ENCODE measurements at places on chromosomes 11 and 22.

DNA sequence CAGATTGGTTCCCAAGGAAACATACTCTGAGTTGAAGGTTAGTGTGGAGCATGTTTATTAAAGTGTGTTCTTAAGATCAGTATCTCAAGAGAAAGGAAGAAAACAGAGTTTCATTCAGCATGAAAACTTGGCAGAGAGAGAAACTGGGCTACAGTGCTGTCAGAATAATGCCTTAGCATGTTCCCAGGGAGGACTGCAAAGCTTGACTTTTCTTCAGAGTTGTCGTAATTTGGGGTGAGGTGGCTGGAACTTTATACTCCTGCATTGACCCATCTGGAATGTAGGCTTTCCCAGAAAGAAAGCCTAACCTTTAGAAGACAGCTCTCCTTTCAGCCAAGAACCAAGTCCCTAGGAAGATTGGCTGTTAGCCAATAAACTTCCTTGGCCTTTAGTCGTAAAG, 190.8 kb upstream of the CNTN5 start:
- H3K27ac ChIP-seq, result no peak overlapping the region
- H3K4me3 ChIP-seq, result no peak overlapping the region
- H3K36me3 ChIP-seq, result no peaks in the 10 kb centered on the region

GRCh38 chr22:28927630-28928029, 44.3 kb downstream of the ZNRF3 start:
- H3K27me3 ChIP-seq, result no peaks in the 10 kb centered on the region
- DNase-seq, result no peak
- H3K27ac ChIP-seq, result no peak overlapping the region
- H3K4me3 ChIP-seq, result no peak overlapping the region
- no peaks in the 10 kb centered on the region for H3K36me3 ChIP-seq

DNA sequence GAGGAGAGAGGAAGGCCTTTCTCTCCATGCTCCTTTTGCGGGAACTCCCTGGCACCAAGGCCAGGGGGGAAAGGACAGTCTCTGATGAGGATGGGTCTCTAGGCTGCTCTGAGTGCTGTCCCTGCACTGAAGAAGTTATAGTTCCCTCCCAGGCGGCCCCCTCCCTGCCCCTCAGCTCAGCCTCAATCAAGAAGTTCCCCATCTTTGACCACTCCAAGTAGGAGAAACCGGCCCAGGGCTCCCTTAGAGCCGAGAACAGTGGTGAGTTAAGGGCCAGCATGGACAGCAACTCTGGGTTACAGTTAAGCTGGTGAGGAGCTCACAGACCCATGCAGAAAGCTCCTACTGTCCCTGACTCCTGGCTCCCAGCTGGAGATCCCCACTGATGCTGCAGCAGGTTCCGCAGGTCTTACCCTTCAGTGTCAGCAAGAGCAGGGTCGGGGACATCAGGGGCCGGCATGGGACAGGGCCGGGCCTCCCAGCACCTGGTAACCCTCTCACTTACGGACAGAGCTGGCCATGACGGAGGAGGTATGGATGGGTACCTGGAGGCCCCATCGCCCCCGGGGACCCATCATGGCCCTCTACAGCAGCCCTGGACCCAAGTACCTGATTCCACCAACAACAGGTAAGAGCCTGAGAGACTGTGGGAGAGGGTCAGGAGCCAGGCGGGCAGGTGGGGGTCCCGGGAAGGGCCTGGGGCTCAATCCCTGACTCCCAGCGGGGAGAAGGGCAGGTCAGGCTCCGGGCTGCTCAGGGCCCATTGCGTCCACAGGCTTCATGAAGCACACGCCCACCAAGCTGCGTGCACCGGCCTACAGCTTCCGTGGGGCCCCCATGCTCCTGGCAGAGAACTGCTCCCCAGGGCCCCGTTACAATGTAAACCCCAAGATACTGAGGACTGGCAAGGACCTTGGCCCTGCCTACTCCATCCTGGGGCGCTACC, 4.2 kb downstream of the SCGB1C1 start:
- H3K36me3 ChIP-seq, result no peaks in the 10 kb centered on the region
- H3K27me3 ChIP-seq, result no peaks in the 10 kb centered on the region
- H3K4me3 ChIP-seq, result no peak overlapping the region

- peak overlapping the region; percentile 44 for H3K4me3 ChIP-seq
- H3K4me1 ChIP-seq, result no peaks in the 10 kb centered on the region
- peak overlapping the region; percentile 90 for H3K27ac ChIP-seq
- no peaks in the 10 kb centered on the region for H3K36me3 ChIP-seq
- no peaks in the 10 kb centered on the region for H3K27me3 ChIP-seq
Measured at GRCh38 chr11:32092581-32093170, 1.8 kb downstream of the RCN1 start.

DNA sequence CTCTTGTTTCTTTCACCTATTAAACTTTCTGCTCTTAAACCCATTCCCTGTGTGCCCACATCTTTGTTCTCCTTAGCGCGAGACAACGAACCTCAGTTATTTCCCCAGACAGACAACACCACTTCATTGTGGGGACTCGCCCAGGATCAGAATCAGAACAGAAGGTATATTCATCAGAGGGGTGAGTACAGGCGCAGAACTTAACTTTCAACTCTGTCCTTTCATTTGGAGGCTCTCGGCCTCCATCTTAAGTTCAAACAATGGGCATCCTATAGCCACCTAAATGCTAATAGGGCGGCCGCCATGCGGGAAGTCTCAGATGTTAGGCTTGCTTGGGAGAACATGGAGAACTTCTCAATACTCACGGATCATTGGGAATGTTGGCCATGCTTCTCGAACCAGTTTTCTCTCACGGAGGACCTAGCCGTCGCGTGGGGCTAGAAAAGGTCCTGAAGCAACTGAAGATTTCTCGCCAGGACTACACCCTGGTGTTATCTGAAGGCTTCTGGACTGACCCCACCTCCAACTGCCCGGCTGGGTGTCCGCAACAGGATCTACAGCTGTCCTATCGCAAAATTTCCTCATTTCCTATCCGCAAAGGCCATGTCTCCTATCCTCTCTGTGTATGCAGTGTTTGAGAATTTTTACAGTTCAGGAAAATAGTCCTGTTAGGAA, 13.4 kb upstream of the HYLS1 start:
- no peak overlapping the region for H3K27ac ChIP-seq
- H3K4me1 ChIP-seq, result no peaks in the 10 kb centered on the region
- DNase-seq, result no peak
- H3K27me3 ChIP-seq, result no peaks in the 10 kb centered on the region

- no peak overlapping the region for H3K27ac ChIP-seq
- no peaks in the 10 kb centered on the region for H3K36me3 ChIP-seq
- no peak overlapping the region for H3K4me3 ChIP-seq
- no peaks in the 10 kb centered on the region for H3K4me1 ChIP-seq
- no peaks in the 10 kb centered on the region for H3K27me3 ChIP-seq
Measured at GRCh38 chr11:131616481-131617140, 246.2 kb downstream of the NTM start.

DNA sequence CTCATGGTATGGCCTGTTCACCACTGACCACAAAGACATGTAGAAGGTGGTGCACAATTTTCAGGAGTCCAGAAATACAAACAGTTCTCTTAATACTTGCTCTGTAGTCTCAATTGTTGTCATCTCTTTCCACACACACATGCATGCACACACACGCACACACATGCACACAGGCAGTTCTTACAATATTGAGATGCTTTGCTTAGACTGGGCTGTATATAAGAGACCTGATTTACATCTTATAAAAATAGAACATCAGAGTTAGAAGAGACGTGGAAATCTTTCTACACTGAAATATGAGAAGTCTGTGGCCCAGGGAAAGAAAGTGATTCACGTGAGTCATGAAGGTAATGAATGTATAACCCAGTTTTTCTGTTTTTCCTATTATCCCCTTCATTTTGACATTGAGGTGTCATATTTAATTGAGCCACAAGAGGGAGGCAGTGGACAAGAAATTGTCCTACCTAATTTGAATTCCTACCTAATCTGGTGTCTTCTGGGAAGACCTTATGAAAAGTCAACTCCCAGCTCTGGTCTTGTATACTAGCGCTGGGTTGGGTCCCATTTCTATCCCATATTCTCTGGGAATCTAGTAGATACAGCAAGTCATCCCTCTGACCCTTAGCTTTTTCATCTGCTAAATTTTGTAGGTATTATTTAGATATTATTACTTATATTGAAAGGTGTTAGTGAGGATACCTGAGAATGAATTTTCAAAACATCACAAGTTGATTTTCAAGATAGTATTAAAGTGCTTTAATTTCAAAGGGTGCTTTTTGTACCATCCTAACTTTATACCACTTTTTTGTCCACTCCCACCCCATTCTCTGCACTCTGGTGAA, 14.9 kb upstream of the MS4A4A start:
- no peaks in the 10 kb centered on the region for H3K27me3 ChIP-seq
- no peak for DNase-seq
- no peaks in the 10 kb centered on the region for H3K4me1 ChIP-seq
- no peak overlapping the region for H3K27ac ChIP-seq

GRCh38 chr22:27378311-27378800, 423.2 kb downstream of the MN1 start:
- H3K36me3 ChIP-seq, result no peaks in the 10 kb centered on the region
- H3K4me3 ChIP-seq, result no peak overlapping the region
- H3K4me1 ChIP-seq, result no peaks in the 10 kb centered on the region
- DNase-seq, result no peak
- H3K27me3 ChIP-seq, result no peaks in the 10 kb centered on the region
- H3K27ac ChIP-seq, result no peak overlapping the region

GRCh38 chr22:22705328-22706100, 61.1 kb downstream of the GGTLC2 start:
- H3K4me1 ChIP-seq, result no peaks in the 10 kb centered on the region
- DNase-seq, result no peak
- no peak overlapping the region for H3K27ac ChIP-seq
- H3K4me3 ChIP-seq, result no peak overlapping the region
- no peaks in the 10 kb centered on the region for H3K27me3 ChIP-seq

GRCh38 chr11:123251657-123252344, 56.8 kb upstream of the CLMP start:
- H3K4me3 ChIP-seq, result no peak overlapping the region
- peak; percentile 31 for DNase-seq
- H3K4me1 ChIP-seq, result no peaks in the 10 kb centered on the region
- no peaks in the 10 kb centered on the region for H3K36me3 ChIP-seq
- H3K27me3 ChIP-seq, result no peaks in the 10 kb centered on the region
- H3K27ac ChIP-seq, result no peak overlapping the region

DNA sequence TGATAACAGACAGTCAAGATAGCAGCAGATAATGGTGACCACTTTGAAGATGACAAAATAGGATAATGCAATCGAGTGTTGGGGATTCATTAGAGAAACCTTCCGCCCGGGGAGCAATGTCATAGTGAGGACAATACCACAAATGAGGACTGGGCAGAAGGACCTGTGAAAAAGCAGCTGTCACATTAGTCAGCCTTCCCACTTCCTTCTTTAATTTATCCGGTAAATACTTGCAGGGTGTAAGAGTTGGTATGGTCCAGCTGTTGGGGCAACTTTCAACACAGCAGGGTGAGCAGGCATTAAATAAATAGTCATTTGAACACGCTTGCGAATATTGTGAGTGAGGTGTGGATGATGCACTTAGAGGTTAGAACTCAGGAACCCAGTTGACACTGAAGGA, 132.5 kb upstream of the KIRREL3 start:
- no peak for DNase-seq
- no peaks in the 10 kb centered on the region for H3K36me3 ChIP-seq
- H3K4me1 ChIP-seq, result no peaks in the 10 kb centered on the region
- no peak overlapping the region for H3K4me3 ChIP-seq
- no peak overlapping the region for H3K27ac ChIP-seq
- no peaks in the 10 kb centered on the region for H3K27me3 ChIP-seq

GRCh38 chr22:47315862-47316419, 553.5 kb downstream of the TBC1D22A start:
- H3K4me1 ChIP-seq, result no peaks in the 10 kb centered on the region
- H3K36me3 ChIP-seq, result no peaks in the 10 kb centered on the region
- no peaks in the 10 kb centered on the region for H3K27me3 ChIP-seq
- no peak for DNase-seq

DNA sequence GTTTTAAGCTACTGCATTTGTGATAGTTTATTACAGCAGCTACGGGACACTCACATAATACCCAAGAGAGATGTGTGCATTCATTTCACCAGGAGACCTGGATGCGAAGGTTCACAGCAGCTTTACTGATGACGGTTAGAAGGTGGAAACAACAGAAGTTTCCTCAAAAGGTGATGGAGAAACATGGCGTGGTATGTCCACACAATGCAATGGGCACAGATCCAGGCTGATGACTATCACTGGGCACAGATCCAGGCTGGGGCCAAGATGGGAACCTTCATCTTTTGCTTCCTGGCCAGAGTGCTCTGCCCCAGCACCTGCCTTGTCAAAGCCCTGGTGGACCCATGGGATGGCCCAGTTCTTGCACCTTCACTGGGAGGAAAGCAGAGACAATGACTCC, 30.6 kb upstream of the RFPL3 start:
- H3K27ac ChIP-seq, result no peak overlapping the region
- H3K27me3 ChIP-seq, result no peaks in the 10 kb centered on the region
- no peaks in the 10 kb centered on the region for H3K36me3 ChIP-seq

DNA sequence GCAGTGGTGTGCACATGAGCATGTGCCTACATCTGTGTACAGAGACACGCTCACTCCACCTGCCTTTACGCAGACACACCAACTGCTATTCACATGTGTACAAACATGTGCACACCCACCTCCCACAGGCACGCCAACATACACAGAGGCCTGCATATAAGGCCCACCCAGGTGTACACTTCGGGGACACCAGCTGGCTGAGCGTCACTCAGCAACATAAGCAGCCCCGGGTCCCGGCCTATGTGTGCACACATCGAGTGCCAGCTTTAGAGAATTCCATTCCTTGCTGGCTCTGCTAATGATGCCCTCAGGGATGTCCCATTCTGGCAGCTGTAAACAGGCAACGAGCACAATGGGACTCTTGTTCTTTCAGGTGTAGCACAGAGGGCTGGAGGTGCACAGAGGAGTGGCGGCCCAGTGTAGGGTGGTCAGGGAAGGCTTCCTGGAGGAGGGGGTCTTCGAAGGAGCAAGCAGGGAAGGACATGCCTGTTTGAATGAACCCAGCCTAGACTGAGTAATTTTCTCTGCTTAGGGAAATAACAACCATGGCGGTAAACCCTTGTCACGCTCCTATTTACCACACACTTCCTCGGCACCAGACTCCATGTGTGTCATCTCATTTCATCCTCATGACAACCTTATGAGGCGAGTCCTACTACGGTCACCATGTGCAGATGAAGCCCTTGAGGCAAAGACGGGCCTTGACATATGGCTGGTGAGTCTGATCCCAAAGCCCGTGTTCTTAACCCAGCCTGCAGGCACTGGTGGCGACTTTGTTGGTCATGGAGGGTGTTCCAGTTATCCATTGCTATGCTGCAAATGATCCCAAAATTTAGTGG, 35.1 kb downstream of the RPL3 start:
- no peak for DNase-seq
- H3K27me3 ChIP-seq, result no peaks in the 10 kb centered on the region
- no peaks in the 10 kb centered on the region for H3K4me1 ChIP-seq
- H3K4me3 ChIP-seq, result no peak overlapping the region

GRCh38 chr11:34309965-34310364, 47.8 kb downstream of the ABTB2 start:
- no peaks in the 10 kb centered on the region for H3K27me3 ChIP-seq
- no peaks in the 10 kb centered on the region for H3K4me1 ChIP-seq
- DNase-seq, result no peak
- H3K27ac ChIP-seq, result no peak overlapping the region

GRCh38 chr11:22521226-22521625, 104.4 kb downstream of the FANCF start:
- no peak for DNase-seq
- no peak overlapping the region for H3K27ac ChIP-seq
- H3K4me1 ChIP-seq, result no peaks in the 10 kb centered on the region
- no peaks in the 10 kb centered on the region for H3K27me3 ChIP-seq
- H3K4me3 ChIP-seq, result no peak overlapping the region

GRCh38 chr11:22768281-22768680, 61.3 kb downstream of the SVIP start:
- no peak overlapping the region for H3K4me3 ChIP-seq
- no peaks in the 10 kb centered on the region for H3K36me3 ChIP-seq
- no peak overlapping the region for H3K27ac ChIP-seq

All from uterus (tissue), 4 donors.